ENCODE measurements at places on chromosomes 6 and 20.

DNA sequence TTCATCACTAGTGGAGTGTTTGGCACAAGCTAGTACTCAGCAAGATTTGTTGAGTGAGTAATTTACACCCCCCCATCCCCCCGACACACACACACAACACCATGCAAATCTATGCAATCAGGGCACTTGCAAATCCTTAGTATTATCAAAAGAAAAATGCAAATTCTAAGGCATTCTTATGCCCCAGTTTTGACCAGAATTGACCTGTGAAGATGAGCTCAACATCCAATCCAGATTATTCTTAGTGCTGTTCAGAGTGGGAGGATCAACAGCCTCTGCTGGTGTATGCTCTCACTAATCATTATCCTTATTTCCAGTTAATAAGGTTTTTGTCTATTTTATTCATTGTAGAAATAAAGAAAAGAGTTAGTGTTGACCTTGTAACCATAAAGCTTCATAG is 185.4 kb downstream of the PLCB1 start:
- no peak for DNase-seq

- DNase-seq: no peak
Measured at GRCh38 chr6:119479860-119480655, 130.5 kb upstream of the MAN1A1 start.

- no peak for DNase-seq
Measured at GRCh38 chr20:46468508-46468907, 44.9 kb downstream of the ZNF334 start.

DNA sequence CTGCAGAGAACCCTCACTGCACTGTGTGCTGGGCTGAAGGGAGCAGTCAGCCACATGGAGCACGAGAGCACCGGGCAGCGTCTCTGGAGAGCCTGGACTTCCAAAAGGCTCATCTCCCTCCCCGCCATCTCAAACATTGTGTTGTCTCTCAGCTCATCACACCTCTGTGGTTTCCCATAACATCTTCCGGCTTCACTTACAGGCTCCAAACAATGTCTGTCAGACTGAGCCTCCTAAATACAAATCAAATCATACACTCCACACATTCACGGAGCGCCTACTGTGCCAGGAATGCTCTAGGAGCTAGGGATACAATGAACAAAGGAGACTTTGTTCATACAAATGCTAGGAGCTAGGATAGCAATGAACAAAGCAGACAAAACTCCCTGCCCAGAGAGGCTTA is 398.0 kb downstream of the RNGTT start:
- DNase-seq: peak; percentile 74

- no peak for DNase-seq
Measured at GRCh38 chr20:1880529-1881239, 14.5 kb upstream of the SIRPA start.

DNA sequence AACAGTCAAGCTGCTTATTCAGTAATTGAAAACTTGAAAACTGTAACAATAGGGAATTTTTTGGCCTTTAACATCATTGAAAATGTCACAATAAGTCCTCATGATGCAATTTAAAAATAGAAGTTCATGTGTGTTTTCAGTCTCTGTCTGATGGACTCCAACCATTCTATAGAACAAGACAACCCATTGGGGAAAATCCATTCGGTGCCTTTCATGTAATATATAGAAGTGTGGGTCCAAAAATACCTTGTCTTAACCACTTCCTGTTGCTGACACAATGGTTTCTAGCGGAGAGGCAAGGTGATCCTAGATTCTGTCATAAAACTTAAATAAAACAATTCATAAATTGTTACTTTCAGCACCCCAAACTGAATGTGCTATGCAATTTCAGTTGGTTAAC is 1131.3 kb upstream of the MAP3K7 start:
- no peak for DNase-seq

GRCh38 chr6:97757575-97757974 is 474.6 kb upstream of the MMS22L start:
- DNase-seq: no peak

DNA sequence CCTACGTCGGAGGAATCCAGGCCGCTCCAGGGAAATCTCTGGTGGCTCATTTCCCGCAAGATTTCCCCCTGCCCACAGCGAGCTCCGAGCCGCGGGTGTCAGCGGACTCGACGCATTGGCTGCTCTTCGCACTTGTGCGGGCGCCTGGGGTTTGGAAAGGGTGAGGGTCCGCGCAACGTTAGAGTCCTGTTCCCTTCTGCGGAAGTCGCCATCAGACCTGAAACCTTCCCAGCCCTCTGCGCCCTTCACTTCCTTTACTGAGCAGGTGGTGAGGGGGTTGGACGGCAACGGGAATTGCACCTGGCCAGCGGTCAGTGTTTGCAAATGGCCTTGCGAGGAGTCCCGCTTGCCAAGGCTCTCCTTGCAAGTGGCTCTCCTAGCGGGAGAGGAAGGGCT is 8.4 kb downstream of the PAX1 start:
- no peak for DNase-seq

DNA sequence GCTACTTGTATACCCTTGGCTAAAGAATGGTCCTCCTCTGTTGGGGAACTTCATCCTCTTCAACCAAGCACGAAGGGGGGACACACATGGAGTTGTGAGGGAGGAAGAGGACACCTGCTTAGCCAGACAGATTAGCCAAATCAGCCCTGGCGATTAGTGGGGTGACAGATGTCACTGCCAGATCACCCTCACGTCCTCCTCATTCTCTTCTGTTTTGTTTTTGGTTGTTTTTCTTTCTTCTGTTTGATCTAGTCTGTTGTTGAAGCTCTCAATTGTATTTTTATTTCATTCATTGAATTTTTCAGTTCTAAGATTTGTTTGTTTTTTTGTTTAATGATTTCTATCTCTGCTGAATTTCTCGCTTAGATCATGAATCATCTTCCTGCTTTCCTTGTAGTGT is 27.5 kb upstream of the NKX2-4 start:
- no peak for DNase-seq

DNA sequence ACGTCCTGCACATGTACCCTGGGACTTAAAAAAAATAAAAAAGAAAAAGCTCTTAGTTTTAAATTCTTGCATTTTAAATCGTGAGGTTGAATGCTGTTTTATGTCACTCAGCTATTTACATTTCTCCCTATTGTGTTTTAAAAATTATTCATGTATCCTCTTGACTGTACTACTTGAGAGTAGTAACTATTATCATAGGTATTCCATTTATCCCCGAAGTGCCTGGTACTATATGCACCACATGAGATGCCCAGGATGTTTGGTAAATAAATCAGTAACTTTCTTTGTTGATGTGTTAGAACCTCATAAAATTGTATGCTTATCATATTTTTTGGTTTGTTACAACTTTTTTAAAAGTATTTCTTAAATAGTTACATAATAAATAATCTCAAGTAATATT is 18.4 kb downstream of the MAP3K4 start:
- DNase-seq: no peak

DNA sequence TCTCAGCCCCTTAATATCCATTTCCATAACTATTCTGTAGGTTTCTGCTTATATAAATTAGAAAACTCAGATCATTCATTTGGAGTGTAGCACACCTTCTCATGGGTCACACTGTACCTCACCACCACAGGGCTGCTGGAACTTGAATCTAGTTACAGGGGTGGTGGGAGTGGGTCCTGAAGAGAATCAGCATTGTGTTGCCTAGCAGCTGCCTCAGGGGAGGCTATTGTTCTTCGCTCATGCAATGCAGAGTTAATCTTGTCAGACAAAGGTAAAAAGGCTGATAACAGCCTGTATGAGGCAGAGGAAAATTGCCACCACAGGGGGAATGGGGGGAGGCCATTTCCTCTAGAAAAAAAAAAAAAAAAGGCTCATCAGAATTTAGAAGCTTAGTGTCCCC is 496.0 kb upstream of the ADGRB3 start:
- peak; percentile 65 for DNase-seq

GRCh38 chr6:153588330-153588729 is 450.7 kb upstream of the OPRM1 start:
- no peak for DNase-seq

DNA sequence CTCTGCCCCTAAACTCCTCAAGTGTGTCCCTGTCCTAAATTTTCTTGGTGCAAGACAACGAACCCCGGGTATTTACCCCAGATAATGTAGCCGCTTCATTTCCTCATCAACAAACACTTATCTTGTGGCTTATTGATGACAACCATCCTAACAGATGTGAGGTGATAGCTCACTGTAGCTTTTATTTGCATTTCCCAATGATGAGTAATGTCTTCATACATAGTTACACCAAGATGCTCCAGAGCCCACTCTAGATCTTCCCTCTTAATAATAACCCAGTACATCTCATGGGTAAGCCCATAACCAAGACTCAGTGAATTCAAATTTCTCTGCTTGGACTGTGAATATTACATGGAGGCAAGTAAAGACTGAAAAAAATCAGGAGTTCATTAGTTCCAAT is 48.2 kb upstream of the BEND6 start:
- DNase-seq: no peak

- no peak for DNase-seq
Measured at GRCh38 chr6:124960757-124961463, 1.3 kb upstream of the RNF217 start.

DNA sequence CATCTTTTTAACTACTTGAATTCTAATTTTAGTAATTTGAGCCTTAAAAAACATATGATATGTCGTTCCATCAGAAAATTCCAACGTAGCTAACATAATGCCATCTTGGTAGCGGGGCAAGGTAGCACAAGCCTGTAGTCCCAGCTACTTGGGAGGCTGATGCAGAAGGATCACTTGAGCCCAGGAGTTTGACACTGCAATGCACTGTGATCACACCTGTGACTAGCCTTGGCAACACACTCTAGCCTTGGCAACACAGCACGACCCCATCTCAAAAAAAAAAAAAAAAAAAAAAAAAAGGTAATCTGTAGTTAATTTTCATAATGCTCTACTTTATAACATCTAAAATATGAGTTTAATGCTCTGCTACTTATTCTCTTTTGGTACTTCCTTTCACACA is 6.7 kb downstream of the BCLAF1 start:
- DNase-seq: no peak

DNA sequence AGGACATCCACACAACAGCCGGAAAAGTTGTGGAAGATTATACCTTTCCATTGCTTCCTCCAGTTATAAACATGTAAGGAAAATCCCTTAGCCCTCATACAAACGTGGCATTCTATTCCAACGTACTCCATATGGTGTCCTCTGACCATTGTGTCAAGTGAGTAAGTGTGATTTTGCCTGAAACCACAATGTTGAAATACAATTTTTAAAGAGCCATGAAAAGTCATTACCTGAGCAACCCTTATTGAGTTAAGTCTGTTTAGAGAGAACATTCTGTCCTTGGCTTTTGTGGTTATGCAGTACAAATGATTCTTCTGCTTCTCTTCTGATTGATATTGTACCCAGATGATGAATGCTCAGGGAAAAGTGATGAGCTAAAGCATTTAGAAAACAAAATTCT is 530.1 kb downstream of the HAO1 start:
- DNase-seq: no peak

DNA sequence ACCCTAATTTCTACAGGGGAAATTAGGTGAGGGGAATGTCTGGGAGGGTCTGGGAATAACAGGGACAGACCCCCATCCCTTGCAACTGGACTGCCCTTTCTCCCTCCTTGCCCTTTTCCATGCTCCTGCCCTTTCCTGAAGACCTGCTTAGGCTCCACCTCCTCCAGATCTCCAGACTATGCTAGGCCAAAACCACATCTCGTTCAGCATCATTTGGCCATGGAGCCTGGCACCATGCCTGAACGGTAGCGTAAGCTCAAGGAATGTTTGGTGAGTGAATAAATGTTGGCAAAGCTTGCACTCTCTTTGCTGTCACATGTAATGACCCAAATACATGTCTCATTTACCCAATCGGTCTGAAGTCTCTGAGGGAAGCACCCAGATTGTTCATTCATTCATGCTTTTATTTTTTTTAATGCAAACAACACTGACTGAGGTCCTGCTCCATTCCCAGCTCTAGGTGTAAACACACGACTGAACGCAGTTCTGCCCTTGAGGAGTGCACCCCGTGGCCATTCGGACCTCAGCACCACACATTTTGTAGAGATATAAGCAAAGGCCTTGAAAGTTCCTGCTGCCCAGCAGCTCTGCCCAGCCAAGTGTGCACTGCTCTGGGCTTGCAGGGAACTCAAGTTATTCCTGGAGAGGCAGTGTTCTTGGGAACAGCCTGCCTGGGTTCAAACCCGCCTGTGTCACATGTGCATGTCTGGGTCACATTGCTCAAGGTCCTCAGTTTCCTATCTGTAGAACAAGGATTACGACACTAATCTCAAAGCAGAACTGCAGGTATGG is 1.1 kb upstream of the GRM4 start:
- DNase-seq: no peak

GRCh38 chr20:23938118-23938438 is 50.5 kb downstream of the GGTLC1 start:
- no peak for DNase-seq

DNA sequence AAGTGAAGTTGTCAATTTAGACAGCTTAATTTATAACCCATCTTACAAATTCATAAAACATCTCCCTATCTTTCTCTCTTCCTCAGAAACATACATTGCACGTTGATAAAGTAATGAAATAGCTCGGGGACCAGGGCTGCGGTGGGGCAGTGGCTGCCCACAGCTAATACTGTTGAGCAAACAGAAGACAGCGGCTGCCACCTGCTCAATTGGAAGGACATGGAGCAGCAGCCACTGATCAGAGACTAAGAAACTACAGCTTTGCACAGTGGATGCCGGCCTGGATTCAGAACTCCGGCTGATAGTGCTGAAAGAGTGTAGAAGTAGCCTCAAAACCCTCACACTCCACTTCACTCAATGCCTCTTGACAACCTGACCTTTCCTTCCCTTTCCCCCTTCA is 157.9 kb upstream of the PDE10A start:
- DNase-seq: no peak

DNA sequence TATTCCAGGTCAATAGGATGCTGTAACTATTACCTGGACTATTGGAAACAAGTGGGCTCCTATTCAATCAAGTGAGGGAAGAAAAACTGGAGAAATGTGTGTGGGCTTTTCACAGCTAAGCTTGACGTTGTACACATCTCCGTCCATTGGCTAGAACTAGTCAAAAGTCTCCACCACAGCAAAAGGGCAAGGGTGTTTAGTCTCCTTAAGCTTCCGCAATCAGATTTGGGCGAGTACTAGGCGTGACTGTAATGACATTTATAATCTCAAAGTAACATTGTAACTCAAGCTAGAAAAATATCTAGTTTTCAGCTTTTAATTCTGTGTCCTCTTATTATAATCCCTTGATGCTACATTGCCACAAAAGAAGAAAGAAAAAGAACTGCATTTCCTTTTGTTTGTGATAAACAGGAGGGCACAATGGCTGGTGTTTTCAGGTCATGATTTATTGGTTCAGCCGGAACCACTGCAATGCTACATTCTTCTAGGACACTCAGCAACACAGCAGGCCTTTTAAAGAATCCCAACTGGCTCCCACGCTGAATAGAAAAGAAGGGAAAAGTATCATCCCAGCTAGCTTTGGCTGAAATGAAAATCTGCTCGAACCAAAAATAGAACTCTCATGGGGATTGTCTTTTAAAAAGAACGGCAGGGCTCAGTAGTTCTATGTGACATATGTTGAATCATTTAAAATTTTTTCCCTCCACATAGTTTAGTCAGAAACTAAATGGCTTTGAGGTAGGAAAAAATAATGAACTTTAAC is 387.7 kb downstream of the BTBD3 start:
- no peak for DNase-seq

Data from eye (tissue), 1 donor.